Activated naive CD4-positive, alpha-beta T cell treated with anti-CD3 and anti-CD28 coated beads for 36 hours (primary cell): ENCODE measurements at places on chromosomes 4 and X.

- peak; percentile 64 for DNase-seq
These were observed 2.2 kb downstream of the NHS start for GRCh38 chrX:17377091-17377717.

GRCh38 chrX:153967536-153968224 is 3.9 kb downstream of the HCFC1 start:
- peak; percentile 63 for DNase-seq

GRCh38 chr4:91025241-91026148 is 898.3 kb downstream of the CCSER1 start:
- no peak for DNase-seq

- DNase-seq = no peak
These were observed 333.1 kb upstream of the RASGEF1B start for GRCh38 chr4:81804849-81805248.

- DNase-seq = no peak
These were observed 1219.3 kb upstream of the PRKX start for GRCh38 chrX:4932790-4933189.

DNA sequence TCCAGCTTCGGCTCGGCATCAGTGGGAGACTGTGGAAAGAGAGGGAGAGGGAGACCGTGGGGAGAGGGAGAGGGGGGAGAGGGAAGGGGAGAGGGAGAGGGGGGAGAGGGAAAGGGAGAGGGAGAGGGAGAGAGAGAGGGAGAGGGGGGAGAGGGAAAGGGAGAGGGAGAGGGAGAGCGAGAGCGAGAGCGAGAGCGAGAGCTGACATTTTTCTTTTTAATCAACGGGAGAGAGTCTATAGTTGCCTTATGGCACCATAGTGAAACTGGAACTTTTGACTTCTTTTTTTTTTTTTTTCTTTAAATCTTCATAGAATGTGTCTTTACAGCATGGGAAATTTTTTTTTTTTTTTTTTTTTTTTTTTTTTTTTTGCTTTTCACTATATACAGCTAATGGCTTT is 94.7 kb upstream of the NUDT6 start:
- DNase-seq = no peak

GRCh38 chr4:5532100-5532499 is 176.3 kb downstream of the EVC2 start:
- DNase-seq = no peak

GRCh38 chr4:138217567-138217966 is 24.6 kb downstream of the SLC7A11 start:
- DNase-seq = no peak
